ENCODE measurements at places on chromosomes 2 and 18.
A peak's percentile ranks its signal among the peaks of the same experiment; 100 is the strongest.

DNA sequence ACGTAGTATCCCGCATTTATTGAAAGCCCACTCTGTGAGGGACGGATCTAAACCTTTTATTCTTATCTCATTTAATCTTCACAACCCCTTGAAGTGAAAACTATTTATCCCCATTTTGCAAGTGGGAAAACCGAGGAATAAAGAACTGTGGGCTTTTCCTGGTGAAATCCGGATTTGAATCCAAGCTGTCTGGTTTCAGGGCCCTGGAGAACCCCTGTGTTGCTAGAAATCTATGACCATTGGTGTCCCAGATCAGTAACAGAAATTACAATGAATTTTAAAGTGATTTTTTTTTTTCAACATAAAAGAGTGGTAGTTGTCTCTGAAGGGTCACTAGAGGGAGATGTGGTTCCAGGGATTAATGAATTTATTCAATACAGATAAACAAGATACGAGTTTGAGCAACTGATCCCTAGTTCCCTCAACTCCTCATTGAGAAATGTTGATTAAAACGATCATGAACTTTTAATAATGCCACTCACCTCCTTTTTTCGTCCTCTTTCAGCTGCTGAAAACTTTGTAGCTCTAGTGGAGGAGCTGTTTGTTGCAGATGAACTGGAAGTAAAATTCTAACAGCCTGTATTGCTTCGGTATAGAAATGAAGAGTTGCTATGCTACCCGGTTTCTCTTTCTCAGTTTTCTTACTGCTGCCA, 940 bp downstream of the XRCC5 start:
- DNase-seq, result peak; percentile 9

DNA sequence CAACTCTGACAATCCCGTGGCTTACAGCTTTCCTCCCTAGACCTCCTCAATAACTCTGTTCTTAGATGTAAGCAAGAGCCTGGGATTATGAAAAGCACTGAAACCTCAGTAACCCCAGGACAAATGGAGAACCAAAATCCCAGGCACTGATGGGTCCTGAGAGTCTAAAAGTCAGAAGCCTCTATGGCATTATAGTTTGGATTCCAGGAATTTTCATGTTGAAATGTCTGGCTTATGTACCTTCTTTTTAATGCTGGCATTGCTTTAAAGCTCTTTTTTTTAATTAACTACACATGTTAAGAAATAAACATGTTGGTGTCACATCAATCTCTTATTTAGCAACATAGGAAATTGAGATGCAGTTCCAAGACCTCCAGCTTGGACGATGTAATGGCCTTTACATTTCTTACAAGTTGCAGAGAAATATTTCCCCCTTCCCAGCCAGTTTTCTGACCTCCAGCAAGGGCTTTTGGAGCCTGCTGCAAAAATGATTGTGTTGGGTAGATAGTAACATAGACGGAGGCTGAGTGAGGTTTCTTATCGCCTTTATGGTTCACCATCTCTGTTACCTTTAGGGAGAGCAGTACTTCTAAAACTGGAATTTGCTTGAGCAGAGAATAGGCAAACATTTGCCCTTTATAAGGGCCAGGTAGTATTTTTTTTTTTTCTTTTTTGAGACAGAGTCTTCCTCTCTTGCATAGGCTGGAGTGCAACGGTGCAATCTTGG, 84.8 kb upstream of the RASGRP3 start:
- no peak for DNase-seq

GRCh38 chr2:10776231-10776977, 36.2 kb downstream of the PDIA6 start:
- DNase-seq, result no peak

DNA sequence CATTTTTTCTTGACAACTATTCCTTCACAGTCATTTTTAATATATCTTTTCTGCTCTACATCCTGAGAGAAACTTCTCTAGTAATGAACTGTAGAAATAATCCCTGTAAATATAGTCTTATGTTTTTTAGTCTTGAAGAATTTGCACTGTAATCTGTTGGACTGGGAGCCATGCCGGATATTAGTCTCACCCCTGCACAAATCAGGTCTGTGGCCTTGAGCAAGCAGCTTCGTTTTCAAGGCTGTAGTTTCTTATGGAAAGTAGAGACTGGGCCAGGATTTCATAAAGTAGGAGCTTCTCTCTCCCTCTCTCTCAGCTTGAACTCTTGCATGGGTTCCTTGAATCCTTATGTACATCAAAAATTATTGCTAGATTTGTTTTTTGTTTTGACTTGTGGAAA, 8.7 kb downstream of the FARP2 start:
- DNase-seq, result no peak

DNA sequence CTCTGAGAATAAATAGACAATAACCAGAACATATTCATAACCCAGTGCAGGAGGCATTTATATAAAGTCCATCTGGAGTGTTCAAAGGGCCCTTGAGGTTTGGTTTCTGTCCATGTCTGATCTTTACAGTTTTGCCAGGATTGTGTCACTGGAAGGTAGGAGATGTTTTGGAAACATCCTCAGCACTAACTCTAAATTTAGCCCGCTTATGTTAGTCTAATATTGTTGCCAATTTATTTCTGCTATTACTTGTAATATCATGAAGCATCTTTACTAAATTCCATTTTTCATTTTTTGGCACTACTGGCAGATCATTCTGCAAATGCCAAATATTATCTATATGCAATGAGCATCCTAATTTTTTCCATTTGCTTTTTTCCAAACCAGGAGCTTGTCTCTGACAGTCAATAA, 22.4 kb upstream of the REV1 start:
- DNase-seq, result no peak

DNA sequence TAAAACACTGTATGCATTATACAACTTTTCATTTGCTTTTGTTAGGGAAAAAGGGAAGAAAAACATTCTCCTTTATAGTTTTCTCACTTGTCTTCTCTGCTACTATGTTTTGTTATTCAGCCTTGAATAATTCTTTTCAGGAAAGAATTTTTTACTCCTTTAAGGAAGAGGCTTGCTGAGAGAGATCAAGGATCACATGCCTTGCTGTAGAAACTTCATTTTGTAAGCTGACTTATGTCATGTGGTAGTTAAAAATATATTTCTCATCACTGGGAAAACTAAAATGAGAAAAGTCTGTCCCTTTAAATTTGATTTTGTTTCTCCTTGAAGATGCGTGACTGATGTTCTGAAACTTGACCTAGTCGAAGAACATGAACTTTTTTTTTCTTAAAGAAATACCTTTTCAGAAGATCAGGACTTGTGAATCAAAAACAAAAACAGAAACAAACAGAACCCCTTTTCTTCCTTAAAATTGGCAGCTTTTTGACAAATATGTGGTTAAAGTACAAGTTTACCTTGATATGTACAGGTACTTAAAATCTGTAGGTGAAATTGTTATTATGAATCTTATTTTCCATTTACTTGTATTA, 145.1 kb downstream of the COMMD1 start:
- DNase-seq, result no peak

GRCh38 chr2:150538651-150539201, 51.3 kb upstream of the RND3 start:
- peak; percentile 32 for DNase-seq

DNA sequence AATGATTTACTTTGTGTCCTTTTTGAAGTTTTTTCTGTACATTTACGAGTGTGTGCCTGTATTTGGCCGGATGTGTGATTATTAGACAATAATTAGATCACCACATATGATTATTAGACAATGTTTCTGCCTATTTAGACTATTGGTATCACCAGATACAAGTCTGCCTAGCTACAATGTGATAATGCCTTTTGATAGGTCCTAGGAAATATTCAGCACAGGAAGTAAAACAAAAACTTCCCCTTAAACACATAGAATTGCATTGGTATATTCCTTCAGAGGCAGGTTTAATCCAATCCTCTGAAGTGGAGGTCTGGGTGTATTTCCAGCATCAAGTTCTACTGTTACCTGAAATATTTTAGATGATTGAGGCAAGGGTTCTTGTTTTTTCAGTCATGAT, 275.1 kb downstream of the TGIF1 start:
- DNase-seq, result no peak

DNA sequence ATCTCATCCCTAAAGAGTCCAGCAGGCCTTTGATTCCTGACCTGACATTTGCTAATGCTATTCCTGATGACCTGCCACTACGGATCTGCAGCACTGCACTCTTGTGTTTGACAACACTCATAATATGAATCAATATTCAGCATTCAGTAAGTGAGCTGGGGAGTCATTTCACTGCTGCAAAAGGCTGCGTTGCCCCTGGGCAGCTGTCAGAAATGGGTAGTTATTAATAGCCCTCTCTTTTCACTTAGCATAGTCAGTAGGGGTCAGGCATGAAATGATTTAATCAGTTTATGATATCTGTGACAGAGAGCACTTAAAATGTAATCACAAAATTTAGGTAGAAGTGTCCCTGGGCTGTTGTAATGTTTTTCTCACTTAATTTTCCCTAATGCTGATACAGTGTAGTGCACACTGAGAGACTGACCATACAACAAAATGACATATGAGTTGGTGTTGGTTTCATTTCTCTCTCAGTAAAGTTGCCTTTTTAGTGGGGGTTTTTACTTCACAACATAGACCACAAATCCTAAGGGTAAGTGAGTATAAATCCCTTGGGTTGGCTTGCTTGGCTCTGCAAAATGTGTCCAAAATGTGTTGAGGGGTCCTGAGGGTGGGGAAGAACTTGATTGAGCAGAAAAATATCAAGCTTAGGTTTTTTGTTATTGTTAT, 184.8 kb downstream of the CAMKMT start:
- no peak for DNase-seq

- no peak for DNase-seq
Measured at GRCh38 chr2:5719629-5720334, 27.6 kb downstream of the SOX11 start.

DNA sequence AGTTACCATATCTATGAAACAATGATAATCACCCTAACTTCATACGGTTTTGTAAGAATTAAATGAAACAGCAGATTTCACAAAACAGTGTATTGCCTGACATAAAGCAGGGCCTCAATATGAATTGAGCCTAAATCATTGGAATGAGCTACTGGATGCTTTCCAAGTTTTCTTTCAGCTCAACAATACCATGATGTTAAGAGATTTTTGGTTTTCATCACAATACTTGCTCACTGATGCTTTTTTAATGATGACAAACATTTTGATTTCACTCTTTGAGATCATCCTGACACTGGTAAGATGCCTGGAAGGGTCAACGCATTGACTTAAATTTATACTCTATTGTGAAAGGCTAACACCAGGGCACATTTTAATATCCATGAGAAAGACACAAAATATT, 377.5 kb downstream of the ZNF521 start:
- DNase-seq, result no peak

DNA sequence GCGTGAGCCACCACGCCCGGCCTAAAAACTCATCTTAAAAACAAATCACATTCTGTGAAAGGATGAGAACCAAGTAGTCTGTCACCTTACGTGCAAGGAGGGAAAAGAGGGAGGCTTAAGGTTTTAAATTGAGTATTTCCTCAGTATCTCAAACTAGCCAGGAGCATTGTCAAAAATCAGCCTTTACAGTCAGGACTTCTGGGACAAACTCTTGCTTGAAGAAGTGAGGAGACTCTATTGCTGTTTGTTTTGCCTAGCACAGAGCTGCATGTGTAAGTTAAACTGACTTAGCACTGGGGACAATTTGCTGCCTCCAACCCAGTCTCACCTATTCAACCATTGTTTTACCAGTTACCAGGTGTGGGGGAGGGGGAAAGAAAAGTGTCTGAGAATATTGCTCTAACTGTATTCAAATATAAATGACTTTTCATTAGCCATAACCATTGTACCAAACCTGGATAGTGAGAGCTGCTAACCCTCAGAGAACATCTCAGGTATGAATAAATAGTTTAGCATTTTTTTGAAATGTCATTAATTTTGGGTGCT, 3.6 kb downstream of the INO80D start:
- no peak for DNase-seq

- DNase-seq, result no peak
Measured at GRCh38 chr2:173354073-173354581, 545 bp upstream of the CDCA7 start.

DNA sequence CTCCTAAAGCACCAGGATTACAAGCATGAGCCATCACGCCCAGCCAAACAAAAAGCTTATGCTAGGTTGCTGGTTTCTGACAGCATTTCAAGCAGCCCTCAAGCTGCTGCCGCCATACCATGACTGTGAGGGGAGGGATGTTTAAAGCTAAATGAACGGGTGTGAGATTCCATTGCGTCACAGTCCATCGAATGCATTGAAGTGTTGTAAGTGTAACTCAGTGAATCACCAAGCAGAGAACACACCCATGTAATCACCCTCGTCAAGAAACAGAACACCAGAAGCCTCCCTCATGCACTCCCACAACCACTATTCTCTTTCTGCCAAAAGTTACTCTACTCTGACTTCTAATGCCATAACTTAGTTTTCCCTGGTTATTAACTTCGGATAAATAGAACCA, 32.8 kb upstream of the MC5R start:
- DNase-seq, result no peak

GRCh38 chr18:23568281-23569138, 17.8 kb downstream of the NPC1 start:
- DNase-seq, result no peak

DNA sequence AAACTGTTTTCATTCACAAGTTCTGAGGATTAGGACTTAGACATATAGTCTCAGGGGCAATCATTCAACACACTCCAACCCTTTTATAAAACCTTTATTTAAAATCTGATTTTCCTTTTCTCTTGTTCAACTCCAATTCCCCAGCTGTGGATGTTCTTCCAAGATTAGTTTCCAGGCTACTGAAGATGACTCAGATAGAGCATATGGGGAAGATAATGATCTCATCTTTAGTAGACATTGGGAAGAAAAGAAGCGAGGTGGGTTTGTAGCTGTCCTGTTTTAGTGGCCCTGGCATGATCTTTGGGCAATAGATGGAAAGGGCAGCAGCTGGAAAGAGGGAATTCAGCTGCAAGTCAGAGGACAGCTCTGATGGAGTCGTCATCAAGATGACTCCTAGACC, 247.7 kb upstream of the CCDC68 start:
- no peak for DNase-seq

DNA sequence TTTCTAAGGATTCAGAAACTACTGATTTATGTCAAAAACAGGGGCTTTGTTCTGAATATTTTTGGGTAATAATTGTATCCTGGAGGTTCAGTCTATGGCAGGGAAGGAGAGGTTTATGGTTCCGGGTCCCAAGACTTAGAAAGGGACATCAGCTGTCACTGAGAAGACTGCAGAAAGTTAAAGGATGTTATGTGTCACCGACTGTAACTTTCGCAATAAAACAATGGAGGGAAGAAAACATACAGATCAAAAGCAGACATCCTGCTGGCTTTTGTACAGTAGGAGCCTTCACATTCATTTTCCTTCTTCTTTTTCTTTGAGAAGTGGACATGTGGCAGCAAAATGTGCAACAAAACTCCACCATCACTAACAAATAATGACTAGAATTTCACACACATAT, 900.7 kb upstream of the SOX11 start:
- DNase-seq, result no peak

GRCh38 chr2:33190393-33190937, 243.7 kb downstream of the LTBP1 start:
- DNase-seq, result no peak

- DNase-seq, result no peak
Measured at GRCh38 chr2:12613137-12613835, 103.5 kb upstream of the TRIB2 start.

- no peak for DNase-seq
Measured at GRCh38 chr2:154814856-154815255, 116.4 kb downstream of the KCNJ3 start.

- DNase-seq, result no peak
Measured at GRCh38 chr2:231919341-231920035, 6.7 kb downstream of the NPPC start.

GRCh38 chr2:241073166-241074064, 28.7 kb downstream of the MTERF4 start:
- no peak for DNase-seq

GRCh38 chr18:42442656-42443055, 487.6 kb downstream of the PIK3C3 start:
- no peak for DNase-seq

GRCh38 chr18:67568166-67568565, 51.6 kb upstream of the DSEL start:
- no peak for DNase-seq
